ENCODE measurements at places on chromosomes 11 and 22.

DNA sequence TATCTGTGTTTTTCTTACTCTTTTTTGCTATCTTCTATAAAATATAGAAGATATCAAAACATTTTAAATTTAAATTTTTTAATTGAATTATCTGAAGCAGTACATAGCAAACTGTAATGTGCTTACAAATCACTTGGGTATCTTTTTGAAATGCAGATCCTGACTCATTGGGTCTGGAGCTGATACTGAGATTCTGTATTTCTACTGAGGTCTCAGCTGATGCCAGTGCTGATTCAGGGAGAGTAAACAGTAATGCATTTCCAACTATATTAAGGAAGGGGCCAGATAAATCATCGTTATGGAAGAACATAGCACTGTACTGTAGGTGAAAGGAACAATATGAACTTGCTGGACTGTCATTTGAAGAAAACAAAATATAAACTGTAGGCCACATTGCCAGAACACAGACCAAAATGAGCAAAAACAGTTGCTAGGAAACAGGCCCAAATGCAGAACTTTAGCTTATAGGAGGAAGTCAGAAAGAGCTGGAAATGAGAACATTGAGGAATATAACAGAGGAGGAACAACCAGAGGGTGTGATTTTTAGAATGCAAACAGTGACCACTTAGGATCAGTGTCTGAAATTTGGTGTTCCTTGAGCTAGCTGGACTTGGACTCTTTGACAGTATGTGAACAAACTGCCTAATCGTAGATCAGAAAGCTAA lies 3.3 kb downstream of the ARL14EP start:
- DNase-seq: no peak

DNA sequence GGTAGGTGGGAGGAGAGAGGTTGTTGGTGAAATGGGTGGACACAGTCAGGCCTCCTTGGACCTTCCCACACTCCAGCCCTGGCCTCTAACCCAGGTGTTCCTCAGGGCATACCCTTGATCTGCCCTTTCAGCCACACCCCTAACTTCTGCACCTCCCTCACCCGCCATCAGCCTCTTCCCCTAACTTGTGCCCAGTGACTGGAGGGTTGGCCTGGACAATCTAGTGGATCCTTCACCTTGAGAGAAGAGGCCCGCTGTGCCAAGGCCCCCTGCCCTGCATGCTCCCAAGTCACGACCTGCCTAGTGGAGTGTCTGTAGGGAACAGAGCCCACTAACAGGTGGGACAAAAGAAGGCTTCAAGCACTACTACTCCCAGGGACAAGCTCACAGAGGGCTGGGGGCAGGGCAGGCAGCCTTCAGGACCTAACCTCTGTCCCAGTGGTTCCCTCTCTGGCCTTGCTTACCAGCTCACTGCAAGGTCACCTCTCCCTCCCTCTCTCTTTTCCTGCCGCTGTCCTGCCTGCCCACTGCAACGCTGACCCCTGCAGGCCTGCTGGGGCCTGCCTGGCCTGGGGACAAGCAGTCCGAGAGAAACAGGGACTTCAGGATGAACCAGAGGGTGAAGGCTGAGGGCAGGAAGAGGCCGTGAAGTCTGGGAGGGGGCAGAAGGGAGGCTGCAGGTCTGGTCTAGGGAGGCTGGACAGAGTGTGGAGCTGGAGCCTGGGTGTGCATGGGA lies 3.3 kb downstream of the SYT7 start:
- DNase-seq: peak; percentile 70

DNA sequence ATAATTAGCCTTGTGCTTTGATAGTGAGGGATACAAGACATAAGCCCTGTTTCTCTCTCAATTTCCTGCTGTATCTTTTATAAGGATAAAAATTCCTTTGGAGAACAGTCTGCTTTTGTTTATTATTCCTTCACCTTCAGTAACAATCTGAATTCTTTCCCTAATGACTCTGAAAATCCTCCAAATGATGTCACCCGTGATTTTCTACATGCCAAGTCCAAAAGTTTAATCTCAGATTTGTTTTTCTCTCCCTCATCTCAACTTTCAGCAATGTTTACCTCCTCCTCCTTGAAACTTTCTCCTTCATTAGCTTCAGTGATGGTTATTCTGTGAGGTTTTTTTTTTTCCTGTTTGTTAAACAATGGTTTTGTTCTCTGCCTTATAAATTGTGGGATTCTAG lies 2.2 kb downstream of the OR51E2 start:
- no peak for DNase-seq

- no peak for DNase-seq
Observed at GRCh38 chr11:110289472-110289871, 6.9 kb downstream of the RDX start.

- DNase-seq: no peak
Observed at GRCh38 chr11:48022445-48022844, 42.1 kb downstream of the PTPRJ start.

GRCh38 chr22:26756675-26757293 lies 99.4 kb downstream of the MIAT start:
- DNase-seq: peak; percentile 67

GRCh38 chr11:70005107-70005818 lies 72.9 kb upstream of the ANO1 start:
- no peak for DNase-seq

GRCh38 chr22:23226497-23226850 lies 46.2 kb downstream of the BCR start:
- no peak for DNase-seq

DNA sequence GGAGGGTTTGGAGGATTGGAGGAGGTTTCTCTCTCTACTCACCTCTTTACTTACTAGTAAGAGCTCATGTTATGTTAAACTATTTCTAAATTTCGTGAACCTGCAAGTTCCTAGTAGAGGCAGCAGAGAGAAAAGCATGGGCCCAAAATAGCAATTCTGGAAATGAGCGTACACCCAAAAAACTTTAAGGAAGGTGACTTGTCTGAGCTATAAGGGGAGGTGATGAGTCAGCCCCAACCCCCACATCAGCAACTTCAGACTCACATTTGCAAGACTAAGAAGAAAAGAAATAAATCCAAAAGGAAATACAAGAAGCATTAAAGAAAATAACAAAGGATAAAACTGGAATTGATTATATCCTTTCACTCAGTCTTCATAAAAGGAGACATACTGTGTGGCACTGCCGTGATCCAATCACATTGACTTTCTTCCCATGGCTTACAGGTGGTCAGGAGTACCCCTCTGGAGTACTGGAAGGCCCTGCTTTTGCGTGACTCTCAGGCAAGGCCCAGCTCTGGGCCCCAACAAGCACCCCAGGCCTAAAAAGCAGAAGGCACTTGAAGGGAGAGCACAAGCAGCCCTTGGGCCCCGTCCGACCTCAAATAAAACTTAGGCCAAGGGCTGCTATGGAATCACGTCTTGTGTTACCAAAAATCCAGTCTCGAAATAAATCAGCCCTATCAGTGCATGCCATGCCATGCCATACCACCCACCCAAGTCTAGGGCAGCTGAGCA lies 14.3 kb downstream of the PACSIN2 start:
- no peak for DNase-seq

- DNase-seq: no peak
Observed at GRCh38 chr11:122271745-122272144, 155.7 kb upstream of the BLID start.

- DNase-seq: no peak
Observed at GRCh38 chr11:28631148-28631547, 523.0 kb downstream of the METTL15 start.

DNA sequence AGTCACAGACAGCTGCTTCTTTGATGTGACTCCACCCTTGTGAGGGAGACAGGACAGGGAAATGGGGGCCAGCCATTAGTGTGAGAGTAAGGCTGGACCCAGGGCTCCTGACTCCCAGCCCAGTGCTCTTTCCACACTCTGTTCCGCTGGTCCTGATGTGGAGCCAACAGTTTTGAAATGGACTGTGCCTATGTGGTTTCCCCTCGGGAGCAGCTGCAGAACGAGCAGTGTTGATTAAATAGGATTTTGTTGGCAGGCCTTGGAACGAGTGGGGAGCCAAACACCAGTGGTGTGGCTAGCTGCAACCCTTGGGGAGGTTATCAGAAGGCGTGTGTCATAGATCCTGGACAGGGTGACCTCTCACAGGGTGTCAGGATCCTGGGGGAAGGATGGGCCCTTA lies 66.5 kb upstream of the AMPD3 start:
- DNase-seq: peak; percentile 35

GRCh38 chr11:9313648-9314290 lies 624 bp downstream of the TMEM41B start:
- DNase-seq: peak; percentile 33

DNA sequence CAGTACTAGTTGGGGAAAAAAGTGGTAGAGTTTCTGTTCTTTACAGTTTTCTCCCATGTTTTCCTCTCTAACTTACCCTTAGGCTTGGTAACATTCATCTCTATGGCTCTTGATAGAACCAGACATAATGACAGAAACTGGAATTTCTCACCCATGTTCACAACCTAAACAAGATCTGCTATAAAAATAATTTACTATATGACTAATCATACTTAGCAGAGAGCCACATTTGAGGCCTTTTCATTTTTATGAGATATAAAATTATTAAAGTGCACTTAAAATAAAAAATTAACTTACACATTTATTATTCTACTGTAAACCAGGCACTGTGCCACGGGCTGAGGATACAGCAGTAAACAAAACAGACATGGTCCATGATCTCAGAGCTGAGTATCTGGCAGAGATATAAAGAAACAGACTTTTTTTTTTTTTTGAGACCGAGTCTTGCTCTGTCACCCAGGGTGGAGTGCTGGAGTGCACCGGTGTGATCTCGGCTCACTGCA lies 98.1 kb downstream of the GAB2 start:
- no peak for DNase-seq
